ENCODE measurements at places on chromosomes 2 and 18. TPM values are rescaled to one million over a fixed set of nuclear protein-coding genes. Genes with fewer than 3 reads are reported as not detected.

EVA1A gene
- 1.0 TPM for polyA plus RNA-seq

LAMA3 gene
- 7.7 TPM for polyA plus RNA-seq

SERPINB10 gene
- not detected for polyA plus RNA-seq

DNAJC5G gene
- 1.7 TPM for polyA plus RNA-seq

UBXN4 gene
- 101 TPM for polyA plus RNA-seq

TWIST2 gene
- polyA plus RNA-seq, result 2.2 TPM

CYP1B1 gene
- 31.8 TPM for polyA plus RNA-seq

CPO gene
- 0.35 TPM for polyA plus RNA-seq

All from spinal cord (tissue), 10 donors.